ENCODE measurements at places on chromosomes 1 and 21. TPM values are rescaled to one million over a fixed set of nuclear protein-coding genes. Genes with fewer than 3 reads are reported as not detected.

Gene VCAM1
- 40.3 TPM for total RNA-seq

Gene SMCP
- total RNA-seq = not detected

Gene SYT6
- total RNA-seq = 0.10 TPM

Gene MNDA
- total RNA-seq = 5.9 TPM

Gene FMO4
- 10.2 TPM for total RNA-seq

Gene RORC
- total RNA-seq = 13.7 TPM

Gene SMIM1
- total RNA-seq = 5.7 TPM

Gene RASAL2
- total RNA-seq = 29.0 TPM

Gene ZNF593
- 15.8 TPM for total RNA-seq

Gene MEX3A
- 4.0 TPM for total RNA-seq

Gene SFN
- 66.7 TPM for total RNA-seq

Gene FAM151A
- not detected for total RNA-seq

Gene PAX7
- 41.9 TPM for total RNA-seq

Gene KCNE2
- not detected for total RNA-seq

Gene ANXA9
- total RNA-seq = 1.6 TPM

Data from tongue (tissue), 3 donors.